ENCODE measurements at places on chromosomes 7 and 10. TPM values are rescaled to one million over a fixed set of nuclear protein-coding genes. Genes with fewer than 3 reads are reported as not detected.

NACAD gene
- total RNA-seq, result 0.16 TPM

ZNF487 gene
- total RNA-seq, result 4.8 TPM

ANXA11 gene
- total RNA-seq, result 249 TPM

TMEM196 gene
- total RNA-seq, result not detected

GRCh38 chr10:118216020-118216419 is 126.1 kb downstream of the FAM204A start:
- no peaks in the 10 kb centered on the region for H3K36me3 ChIP-seq
- H3K4me3 ChIP-seq, result no peak overlapping the region
- DNase-seq, result no peak
- peaks cover 10% of the 10 kb centered on the region for H3K27me3 ChIP-seq

DNA sequence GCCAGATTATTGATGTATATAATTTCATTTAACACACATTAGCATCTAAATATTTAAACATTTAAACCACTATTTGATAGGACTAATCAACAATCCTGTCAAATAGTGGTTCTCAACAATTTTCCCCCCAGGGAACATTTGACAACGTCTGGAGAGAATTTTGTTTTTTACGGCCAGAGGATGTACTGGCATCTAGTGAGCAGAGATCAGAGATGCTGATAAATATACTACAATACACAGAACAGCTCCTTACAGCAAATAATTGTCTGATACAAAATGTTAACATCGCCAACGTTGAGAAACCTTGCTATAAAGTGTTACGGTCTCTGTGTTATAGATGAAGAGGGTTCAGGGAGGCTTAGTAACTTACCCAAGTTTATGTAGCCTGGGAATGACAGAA is 25.0 kb upstream of the TMEM229A start:
- no peaks in the 10 kb centered on the region for H3K36me3 ChIP-seq
- no peak overlapping the region for H3K4me3 ChIP-seq
- no peak for DNase-seq
- no peak overlapping the region for H3K27ac ChIP-seq
- H3K27me3 ChIP-seq, result no peaks in the 10 kb centered on the region

- H3K27ac ChIP-seq, result no peak overlapping the region
- peaks cover 30% of the 10 kb centered on the region for H3K27me3 ChIP-seq
- DNase-seq, result peak; percentile 14
- no peaks in the 10 kb centered on the region for H3K4me1 ChIP-seq
- no peak overlapping the region for H3K4me3 ChIP-seq
Observed at GRCh38 chr7:157514746-157515145, 177.9 kb downstream of the DNAJB6 start.

DNA sequence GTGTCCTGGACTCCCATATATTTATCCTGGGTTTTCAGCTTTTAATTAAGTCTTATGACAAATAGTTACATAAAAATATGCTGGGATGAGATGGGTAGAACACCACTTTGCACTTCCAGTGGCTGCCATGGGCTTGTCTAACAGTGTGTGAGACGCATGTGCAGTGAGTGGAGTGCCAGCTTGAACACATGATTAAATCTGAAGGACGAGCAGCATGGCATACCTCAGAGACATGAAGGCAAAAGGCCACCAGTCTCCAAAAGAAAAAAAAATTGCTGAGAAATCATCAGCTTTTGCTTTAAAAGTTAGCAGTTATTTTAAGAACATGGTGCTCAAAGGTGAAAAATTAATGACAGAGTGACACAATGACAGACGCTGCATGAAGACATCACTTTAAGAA is 139.0 kb upstream of the ADCY1 start:
- peaks cover 16% of the 10 kb centered on the region for H3K27me3 ChIP-seq
- no peak overlapping the region for H3K4me3 ChIP-seq
- H3K36me3 ChIP-seq, result no peaks in the 10 kb centered on the region
- no peak for DNase-seq
- H3K27ac ChIP-seq, result no peak overlapping the region

GRCh38 chr7:113281223-113281622 is 162.9 kb upstream of the SMIM30 start:
- H3K27me3 ChIP-seq, result no peaks in the 10 kb centered on the region
- no peaks in the 10 kb centered on the region for H3K4me1 ChIP-seq
- no peak overlapping the region for H3K27ac ChIP-seq
- H3K36me3 ChIP-seq, result no peaks in the 10 kb centered on the region
- DNase-seq, result no peak

- no peak overlapping the region for H3K27ac ChIP-seq
- no peak for DNase-seq
Observed at GRCh38 chr10:75024971-75025523, 86.4 kb upstream of the SAMD8 start.

- H3K36me3 ChIP-seq, result peaks cover 24% of the 10 kb centered on the region
- H3K4me3 ChIP-seq, result no peak overlapping the region
- no peak overlapping the region for H3K27ac ChIP-seq
Observed at GRCh38 chr10:97762056-97762455, 9.7 kb downstream of the SFRP5 start.

GRCh38 chr10:132464256-132465192 is 67.5 kb downstream of the PWWP2B start:
- H3K27me3 ChIP-seq, result peaks cover under 1% of the 10 kb centered on the region
- no peak overlapping the region for H3K4me3 ChIP-seq
- DNase-seq, result no peak
- H3K27ac ChIP-seq, result no peak overlapping the region
- H3K4me1 ChIP-seq, result no peaks in the 10 kb centered on the region
- no peaks in the 10 kb centered on the region for H3K36me3 ChIP-seq
